ENCODE measurements at places on chromosomes 11 and 22.

DNA sequence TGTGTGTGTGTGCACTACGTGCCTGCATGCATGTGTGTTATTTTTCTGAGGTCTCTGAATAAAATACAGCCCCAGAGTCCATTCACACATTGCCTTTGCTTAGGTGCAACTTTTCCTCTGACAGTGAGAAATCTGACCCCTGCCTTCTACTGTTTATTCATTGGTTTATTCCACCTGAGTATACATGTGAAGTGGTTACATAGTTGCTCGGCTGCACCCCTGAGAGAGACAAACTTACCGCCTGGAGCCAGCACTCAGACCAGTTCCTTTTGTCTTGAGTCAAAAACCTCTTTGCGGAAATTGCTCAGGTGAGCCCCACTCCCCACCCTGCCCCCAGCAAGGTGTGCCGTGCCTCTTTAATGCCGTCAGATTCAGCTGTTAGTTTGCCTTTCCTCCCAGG is 363.6 kb downstream of the BRD1 start:
- DNase-seq: no peak

DNA sequence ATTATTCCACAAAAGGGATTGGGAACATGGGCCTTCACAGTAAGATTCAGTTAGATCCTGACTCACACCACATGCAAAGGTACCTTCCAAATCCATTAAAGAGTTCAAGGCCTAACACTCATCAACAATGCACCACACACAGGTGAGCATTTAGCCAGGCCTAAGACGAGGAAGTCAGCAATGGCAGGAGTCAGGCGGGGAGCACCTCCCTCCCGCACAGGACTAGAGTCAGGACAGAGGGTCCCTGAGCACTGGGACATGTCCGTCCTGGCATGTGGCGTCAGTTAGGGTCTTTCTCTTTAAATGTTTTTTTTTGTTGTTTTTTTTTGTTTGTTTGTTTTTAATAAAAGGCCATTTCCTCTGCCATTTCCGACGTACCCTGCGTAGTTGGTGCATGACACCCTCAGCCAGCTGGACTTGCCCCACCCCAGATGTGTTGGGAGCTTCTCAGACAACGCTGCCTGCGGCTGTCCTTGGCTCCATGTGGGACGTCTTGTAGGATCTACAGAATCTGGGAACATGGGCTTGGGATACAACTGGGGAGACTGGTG is 1458.6 kb downstream of the BRD1 start:
- no peak for DNase-seq

- DNase-seq: no peak
Measured at GRCh38 chr11:11968511-11969280, 39.7 kb downstream of the DKK3 start.

DNA sequence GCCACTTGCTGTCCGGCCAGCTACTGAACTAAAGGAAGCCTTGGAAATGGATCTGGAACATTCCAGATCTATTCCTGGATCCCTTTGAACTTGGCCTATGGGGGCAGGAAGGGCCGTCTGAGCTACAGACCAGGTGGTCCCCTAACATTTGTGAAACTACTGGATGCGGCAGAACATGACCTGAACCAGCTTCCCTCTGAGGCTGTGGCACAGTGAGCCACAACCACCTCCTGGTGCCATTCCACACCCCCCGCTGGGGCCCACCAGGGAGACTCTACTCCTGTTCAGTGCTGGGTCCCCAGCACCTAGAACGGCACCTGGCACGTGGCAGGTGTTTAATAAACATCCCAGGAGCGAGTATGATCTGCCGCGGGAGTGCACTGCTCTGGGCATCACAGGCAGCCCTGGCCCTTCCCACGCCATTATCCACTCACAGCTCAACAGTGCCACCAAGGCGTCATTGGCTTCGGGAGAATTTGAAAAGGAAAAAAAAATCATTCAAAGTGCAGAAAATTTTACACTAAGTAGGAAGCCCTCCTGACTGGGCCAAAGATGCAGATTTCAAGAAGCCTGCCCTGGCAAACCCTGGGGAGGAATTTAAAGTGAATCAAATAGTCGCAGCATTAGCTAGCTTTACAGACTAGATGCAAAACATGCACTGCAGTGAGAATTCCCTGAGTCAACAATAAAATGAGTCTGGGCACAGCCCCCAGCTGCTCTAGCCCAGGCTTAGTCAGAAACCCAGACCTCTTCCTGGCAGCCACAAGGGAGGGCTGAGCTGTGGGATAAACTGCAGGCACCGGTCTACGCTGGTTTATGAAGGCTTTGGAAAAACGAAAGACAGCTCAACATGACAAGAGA is 14.3 kb upstream of the EFCAB6 start:
- no peak for DNase-seq

- no peak for DNase-seq
Measured at GRCh38 chr11:126485021-126485792, 129.7 kb downstream of the ST3GAL4 start.

DNA sequence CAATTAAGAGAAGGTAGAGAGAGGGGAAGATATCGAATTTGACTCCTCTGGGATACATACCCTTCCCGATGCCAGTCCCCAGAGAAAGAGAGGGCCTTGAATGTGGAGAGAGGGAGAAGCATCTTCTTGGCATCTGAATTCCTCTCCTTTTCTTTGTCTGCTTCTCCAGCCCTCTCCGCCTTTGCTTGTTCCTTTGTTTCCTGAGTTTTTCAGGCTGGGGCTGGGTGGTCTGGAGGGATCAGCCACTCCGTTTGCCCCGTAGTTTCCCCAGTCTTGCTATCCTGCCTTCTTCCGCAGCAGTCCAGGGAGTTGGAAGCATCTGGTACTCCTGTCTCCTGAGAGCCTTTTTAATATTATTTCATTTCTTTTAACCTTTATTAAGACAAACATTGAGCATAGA is 107.1 kb upstream of the CADM1 start:
- DNase-seq: no peak

DNA sequence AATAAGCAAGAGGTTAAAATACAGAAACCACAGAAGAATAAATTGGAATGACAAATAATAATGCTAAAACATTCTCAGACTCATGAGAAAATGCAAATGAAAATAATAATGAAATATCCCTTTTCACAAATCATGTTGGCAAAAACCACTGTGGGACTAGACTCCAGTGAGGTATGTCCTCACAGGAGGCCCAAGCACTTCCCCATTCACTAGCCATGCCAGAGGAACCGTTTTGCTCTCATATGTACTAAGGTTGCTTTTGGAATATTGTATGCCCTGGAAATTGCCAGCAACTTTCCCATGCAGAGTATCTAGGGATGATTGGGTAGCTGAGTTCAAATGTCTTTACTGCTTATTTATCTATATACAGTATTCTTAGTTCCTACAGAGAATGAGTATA is 106.2 kb upstream of the CHORDC1 start:
- DNase-seq: no peak

GRCh38 chr11:57597916-57598830 is 688 bp downstream of the SERPING1 start:
- no peak for DNase-seq

- no peak for DNase-seq
Measured at GRCh38 chr22:28146401-28147314, 227.6 kb upstream of the PITPNB start.

DNA sequence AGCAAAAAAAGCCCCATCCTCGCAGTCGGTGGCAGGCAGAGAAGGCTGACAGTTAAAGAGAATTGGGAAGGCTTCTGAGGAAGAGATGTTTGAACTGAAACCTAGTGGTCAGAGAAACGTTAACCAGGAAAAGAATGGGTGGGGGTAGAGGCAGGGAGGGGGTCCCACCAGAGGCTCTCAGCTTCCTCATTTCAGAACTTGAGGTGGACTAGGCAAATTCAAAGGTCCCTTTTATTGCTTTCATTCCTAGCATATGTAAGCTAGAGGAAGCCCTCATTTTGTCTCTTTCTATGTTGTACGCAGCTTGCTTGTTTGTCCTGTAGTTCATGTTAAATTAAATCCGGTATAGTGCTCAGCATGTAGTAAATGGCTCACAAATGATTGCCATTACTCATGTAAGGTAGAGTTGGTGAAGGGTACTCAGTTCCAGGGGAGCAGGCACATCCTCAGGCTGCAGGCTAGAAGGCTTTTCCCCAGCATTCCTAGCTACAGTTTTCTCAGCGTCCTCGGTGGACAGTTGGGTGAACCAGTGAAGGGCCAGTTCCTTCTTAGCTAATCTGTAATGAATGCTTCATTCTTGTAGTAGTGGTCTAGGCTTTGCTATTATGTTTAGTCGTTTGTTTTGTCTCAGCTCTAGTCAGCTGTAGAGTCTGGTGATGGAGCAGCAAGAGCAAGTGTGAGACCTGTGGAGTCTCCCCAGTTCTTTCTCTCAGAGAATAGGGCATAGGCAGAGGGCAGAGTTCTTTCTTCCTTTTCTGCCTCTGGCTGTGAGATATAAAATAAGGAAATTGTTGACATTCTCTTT is 58.6 kb downstream of the UVRAG start:
- no peak for DNase-seq

GRCh38 chr22:33510429-33510904 is 409.8 kb downstream of the LARGE1 start:
- no peak for DNase-seq

Measured in DND-41 (cell line).